ENCODE measurements at places on chromosomes 3 and 15. TPM values are rescaled to one million over a fixed set of nuclear protein-coding genes. Genes with fewer than 3 reads are reported as not detected.

Gene SERPINI1
- total RNA-seq, result 1.9 TPM

Gene CNTN4
- total RNA-seq, result not detected

DNA sequence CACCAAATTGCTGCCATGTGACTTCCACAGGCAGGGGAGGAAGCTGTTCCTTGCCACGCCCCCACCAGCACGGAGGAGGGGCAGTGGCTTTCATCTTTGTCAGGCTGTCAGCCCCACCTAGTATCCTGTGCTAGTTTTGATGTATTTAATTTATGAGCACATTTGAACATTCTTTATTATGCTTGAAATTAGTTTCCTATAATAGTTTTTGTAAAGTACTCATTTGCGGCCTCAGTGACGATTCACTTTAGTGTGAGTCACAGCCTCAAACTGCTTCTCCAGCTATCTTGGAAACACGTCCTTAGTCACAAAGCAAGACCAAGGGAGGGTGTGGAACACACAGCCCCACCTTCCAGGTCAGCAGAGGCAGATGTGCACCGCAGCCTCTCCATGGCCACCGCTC, 239.9 kb upstream of the ATP10A start:
- no peaks in the 10 kb centered on the region for H3K36me3 ChIP-seq
- no peak for DNase-seq
- H3K4me3 ChIP-seq, result no peak overlapping the region
- H3K4me1 ChIP-seq, result no peaks in the 10 kb centered on the region

Gene ARID3B
- total RNA-seq, result 31.1 TPM

Gene TM4SF1
- 0.18 TPM for total RNA-seq

Gene ARGFX
- total RNA-seq, result not detected

Gene P3H2
- not detected for total RNA-seq

DNA sequence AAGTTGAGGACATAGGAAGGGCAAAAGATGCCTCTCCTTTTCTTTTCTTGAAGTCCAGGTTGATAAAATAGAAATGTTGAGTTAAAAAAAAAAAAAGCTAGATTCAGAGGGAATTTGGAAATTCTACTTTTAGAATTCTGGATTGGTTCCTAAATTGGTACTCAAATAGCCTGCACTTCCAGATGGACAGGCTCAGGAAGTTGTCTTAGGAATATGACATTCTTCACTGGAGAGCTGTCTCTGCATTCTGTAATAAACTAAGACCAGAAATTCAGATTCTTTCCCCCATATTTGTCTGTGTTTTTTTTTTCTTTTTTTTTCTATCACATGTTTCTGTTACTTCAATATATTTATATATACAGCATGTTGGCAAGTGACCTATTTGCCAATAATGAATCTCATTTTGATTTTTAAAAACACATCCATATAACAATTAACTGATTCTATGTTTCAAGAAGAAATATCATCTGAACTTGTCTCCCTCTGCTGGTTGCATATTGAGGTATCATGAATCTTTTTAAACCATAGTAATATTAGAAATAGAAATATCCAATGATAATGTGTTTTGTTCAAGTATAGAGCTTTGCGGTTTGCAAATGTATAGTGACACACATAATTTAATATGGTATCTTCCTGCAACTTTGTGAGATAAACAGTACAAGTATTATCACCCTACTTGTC, 8.5 kb upstream of the LSAMP start:
- H3K36me3 ChIP-seq, result no peaks in the 10 kb centered on the region
- H3K4me1 ChIP-seq, result no peaks in the 10 kb centered on the region
- H3K27me3 ChIP-seq, result no peaks in the 10 kb centered on the region
- no peak overlapping the region for H3K4me3 ChIP-seq
- H3K27ac ChIP-seq, result no peak overlapping the region

Gene DCBLD2
- total RNA-seq, result 1.5 TPM

Gene FETUB
- total RNA-seq, result not detected

DNA sequence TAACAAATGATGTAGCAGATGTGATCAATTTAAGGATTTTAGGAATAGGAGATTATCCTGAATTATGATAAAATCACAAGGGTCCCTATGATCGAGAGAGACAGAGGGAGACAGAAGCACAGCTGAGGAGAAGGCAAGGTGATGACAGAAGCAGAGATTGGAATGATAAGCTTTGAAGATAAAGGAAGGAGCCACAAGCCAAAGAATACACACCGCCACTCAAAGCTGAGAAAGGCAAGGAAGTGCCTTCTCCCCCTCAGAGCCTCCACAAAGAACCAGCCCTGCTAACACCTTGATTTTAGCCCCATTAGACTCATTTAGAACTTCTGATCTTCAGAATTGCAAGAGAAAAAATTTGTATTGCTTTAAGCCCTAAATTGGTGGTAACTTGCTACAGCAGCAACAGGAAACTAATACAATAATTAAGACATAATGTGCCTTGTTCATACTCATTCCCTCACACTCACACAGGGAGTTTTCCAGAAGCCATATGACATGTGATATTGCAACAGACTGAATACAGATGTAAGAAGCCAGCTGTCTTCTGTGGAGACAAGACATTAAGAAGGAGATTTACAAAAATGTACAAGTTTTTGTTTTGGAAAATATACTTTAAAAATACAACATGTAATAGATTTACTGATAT, 38.2 kb downstream of the TRANK1 start:
- peak overlapping the region; percentile 29 for H3K27ac ChIP-seq
- H3K4me1 ChIP-seq, result peaks cover 60% of the 10 kb centered on the region
- no peaks in the 10 kb centered on the region for H3K36me3 ChIP-seq
- peak overlapping the region; percentile 44 for H3K4me3 ChIP-seq
- no peaks in the 10 kb centered on the region for H3K27me3 ChIP-seq

Gene TMCO5A
- not detected for total RNA-seq

DNA sequence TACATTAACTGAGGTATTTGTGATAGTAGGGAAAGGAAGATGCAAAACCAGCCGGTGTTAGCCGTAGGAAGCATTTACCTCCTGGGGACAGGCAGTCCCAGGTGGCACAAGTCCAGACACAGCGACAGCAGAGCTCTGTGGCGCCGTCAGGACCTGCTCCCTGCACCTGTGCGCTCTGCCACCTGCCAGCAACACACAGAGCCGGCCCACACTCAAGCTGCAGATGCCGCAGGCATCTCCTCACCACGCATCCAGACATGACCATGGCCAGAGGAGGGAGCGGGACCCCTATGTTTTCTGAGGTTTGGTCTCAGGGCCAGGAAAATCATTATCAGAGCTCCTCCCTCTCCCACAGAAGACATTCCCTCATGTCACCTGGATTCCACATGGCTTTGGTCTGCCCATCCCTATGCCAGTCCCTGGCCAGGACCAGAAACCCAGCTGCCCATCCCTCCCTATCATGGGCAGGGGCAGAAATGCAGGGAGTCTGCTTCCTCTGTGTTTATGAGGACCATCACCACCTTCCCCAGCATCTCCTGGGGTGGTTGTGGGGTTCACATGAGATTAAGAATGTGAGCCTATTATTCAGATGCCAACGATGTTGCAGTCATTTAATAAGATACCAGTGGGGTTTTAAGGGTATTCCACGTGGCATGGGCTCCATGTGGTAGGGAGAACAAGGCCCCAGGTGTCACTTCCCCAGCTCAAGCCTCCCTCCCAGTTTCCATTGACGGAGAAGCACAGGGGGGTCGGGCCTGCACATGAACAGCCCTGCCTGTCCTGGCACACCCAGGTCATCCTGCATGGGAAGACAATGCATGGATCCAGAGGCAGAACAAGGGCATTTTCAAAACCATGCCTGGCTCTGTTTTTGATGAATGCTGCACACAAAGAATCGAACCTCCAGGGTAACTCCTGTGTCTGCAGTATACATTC, 251.1 kb downstream of the OCA2 start:
- H3K27ac ChIP-seq, result no peak overlapping the region
- no peak for DNase-seq
- H3K27me3 ChIP-seq, result no peaks in the 10 kb centered on the region
- no peaks in the 10 kb centered on the region for H3K4me1 ChIP-seq
